ENCODE measurements at places on chromosomes 3 and 15.

DNA sequence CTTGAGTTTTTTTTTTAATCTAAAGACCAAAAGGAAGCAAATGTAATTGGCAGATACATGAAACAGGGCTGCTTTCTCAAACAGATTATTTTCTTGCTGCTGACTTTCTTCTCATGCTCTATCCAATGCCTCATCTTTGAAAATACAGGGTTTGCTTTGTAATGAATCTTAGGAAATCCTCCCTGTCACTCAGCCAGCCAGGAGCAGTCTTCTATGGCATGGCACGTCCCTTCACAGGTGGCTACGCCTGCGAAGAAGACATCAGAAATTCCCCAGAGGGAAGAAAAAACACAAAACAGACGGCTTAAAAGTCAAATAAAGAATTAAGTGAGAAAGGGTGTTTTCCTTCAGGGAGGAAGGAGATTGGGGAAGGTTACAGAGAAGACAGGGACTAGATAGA is 242.5 kb downstream of the IGSF11 start:
- DNase-seq, result no peak

GRCh38 chr3:27119639-27120038 is 249.5 kb downstream of the NEK10 start:
- DNase-seq, result no peak

DNA sequence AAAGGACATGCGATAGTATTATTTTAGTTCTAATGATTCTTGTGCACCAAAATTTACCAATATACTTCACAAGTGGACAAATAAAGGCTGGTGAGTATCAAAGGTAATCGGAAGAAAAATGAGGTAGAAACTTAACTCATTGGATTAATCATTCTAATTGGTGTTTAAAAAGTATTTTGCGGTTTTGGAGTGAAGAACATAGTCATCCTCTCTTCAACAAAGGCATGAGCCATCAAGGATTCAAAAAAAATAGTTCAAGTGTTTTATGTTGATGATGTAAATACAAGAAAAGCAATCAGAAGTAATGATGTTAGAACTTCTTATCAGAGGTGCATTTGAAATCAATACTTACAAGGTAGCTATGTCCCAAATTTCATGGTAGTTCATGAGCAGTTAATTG is 221.5 kb downstream of the P3H2 start:
- DNase-seq, result no peak

DNA sequence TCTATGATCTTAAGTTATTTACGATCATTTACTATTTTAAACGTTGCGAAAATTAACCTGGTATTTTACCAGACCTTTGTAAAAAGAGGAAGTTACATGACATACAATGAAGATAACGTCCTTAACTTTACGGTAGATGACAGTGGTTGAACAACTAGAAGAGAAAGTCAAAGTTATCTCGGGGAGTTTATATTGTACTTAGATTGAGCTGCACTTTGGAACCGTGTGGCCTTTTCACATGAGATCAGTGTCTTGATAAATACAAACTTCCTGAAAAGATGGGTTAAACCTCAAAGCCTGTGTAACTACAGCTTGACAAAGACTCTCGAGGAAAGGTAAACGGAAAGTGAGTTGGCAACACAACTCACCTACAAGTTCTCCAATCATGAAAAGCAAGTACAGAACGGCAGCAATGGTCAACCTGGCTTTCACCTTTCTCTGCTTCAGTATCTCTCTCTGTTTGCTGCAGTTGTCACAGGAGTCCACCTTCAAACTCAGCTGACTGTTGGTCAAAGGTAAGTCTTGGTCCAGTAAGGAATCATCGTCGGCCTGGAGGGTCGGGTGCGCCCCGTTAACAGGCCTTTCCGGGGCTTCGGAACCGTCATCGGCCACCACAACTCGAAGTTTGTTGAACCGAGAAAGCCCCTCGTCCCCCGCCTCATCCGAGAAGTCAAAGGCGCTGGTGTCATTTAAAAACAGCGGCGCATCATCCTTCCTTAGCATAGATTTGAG is 793 bp downstream of the SLC30A4 start:
- no peak for DNase-seq

- peak; percentile 84 for DNase-seq
These were observed 50.8 kb upstream of the MUC13 start for GRCh38 chr3:124985349-124985748.

DNA sequence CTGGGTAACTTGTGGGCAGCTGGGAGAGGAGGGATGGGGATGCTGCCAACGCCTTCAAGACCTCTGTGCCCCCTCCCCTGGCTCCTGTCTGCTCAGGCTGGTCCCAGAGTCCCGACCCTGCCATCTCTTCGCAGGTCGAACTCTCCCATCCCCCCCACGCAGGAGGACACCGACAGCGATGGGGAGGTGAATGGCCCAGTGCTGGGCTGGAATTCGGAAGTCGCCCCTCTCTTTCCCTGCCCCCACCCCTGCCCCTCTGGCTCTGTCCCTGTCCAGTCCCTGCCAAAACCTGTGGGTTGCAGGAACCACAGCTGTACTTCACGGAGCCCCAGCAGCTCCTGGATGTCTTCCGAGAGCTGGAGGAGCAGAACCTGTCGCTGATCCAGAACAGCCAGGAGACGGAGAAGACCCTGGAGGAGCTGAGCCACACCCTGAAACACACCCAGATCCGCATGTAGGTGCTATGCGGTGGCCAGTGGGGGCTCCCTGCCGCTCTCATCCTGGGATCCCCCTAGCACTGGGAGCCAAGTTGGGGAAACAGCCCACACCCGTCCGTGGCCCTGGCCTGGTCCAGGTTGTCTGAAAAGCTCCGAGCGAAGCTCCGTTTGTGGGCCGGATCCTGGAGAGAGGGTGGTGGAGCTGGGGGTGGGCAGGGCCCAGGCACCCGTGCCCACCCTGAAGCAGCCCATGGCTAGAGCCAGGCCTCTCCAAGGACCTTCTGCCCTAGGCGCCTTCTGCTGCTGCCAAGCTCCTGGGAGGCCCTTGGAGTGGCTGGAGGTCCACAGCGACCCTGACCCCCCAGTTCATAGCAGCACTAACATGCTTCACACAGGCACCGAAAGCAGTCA is 28.7 kb downstream of the CFAP100 start:
- no peak for DNase-seq

GRCh38 chr15:57302640-57303257 is 73.6 kb upstream of the CGNL1 start:
- no peak for DNase-seq

DNA sequence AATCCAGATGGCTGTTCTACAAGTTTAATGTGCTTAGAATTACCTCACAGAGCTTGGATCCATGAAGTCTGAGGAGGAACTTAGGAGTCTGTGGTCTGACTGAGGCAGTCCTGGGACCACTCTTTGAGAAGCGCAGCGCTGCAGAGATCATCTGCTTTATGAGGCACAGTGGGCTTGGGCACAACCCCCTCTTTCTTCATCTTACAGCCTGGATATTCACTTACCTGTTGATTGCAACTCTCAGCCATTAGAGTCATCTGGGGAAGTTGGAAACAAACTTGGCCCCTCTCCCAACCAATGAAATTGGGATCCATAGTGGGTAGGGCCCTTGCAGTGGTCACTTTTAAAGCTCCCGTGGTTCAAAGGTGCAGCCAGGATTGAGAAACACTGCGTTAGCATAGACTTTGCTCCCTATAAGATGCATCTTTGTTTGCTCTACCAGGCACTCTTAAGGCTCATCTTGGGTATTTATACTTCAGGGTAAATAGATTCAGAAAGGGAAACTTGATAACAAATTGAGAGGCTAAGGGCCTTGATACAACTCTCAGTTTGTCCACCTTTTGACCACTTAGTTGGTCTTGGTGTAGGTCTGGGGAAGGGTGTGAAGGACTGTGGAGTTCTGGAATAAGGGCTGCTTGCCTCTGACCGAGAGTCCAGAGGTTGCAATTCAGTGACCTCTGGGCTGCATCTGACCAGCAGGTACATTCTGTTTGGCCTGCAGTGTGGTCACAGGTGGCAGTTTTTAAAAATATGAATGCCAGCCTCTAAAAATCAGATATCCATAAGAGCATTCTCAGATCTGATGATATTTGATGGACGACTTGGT is 22.8 kb downstream of the FEM1B start:
- no peak for DNase-seq

GRCh38 chr3:43647331-43648166 is 25.7 kb upstream of the ANO10 start:
- DNase-seq, result no peak
